ENCODE measurements at places on chromosomes 16 and 17.

DNA sequence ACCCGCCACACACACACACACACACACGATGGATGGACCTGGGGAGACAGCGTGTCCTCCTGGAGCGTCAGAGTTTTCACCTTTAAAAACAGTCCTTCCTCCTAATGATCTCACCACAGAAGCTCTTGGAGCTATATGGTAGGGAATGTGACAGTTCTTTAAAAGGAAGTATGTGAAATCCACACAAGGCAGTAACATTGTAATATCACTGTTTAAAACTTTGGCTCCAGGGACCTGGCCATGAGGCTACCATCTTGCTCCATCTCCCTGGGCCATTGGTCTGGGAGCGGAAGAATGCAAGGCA lies 302.4 kb downstream of the SOX9 start:
- no peak for DNase-seq

DNA sequence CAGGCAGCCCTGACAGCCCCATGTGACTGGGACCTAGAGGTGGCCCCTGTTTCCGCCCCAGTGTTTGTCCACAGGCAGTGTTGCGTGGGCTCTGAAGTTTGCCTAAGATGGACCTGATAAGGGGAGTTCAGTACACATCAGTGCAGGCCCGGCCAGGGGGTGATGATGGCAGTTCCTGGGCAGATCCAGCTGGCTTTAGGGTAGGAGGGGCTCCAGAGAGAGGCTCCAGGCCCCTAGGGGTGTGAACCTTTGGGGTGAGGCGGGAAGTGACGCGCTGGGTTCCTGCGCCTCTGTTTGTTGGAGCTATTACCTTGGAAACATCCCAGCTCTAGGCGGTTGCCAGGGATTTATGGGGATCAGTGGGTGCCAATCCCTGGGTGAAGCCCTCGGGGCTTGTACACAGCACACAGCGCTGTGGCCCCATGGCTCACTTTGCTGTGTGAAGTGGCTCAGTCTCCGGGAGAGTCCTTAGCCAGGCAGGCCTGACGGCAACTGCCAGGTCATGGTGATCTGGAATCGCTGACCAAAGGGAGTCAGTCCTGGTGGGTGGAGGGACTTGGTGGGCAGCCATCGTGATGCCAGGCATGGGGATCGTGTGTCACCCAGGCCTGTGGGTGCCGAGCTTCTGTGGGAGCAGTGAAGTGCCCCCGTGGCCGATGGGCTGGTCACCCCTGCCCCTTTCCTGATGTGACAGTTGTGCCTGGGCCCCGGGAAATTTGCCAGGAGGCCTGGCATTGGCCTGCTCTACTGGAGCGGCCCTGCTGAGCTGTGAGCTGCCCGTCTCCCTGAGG lies 146.1 kb downstream of the SEC14L1 start:
- no peak for DNase-seq

DNA sequence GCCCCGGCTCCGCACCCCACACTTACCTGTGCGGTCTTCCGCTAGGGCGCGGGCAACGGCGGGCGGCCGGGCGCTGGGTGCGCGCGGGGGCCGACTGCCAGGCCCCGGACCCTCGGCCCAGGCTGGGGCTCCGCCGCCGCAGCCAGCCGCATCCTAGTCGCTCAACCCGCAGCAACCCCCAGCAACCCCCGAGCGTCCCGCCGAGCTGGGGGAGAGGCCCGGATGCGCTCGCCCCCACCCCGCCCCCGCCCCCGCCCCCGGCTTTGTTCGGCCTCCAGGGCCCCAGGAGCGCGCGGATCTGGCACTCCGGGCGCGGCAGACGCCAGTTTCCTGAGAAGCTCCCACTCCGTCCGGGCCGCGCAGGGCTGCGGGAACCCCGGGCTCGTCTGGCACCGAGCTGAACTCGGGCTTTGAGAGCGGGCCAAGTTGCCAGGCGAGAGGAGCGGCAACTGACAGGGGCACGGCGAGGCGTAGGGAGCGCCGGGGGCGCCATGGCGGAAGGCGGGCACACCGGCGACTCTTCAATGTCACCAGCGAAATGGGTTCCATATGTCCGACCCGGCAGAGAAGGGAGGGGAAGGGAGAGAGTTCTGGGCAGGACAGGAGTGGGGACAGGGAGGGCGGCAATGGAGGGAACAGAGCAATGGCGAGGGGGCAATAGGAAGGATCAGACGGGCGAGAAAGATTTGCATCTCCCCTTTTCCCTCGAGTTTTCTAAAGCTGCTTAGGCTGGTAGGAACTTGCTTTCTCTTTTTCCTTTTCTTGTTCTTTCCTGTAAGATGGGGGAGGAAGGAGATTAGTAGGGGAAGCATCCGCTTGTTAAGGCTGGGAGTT lies 13.7 kb downstream of the HOXB4 start:
- DNase-seq, result no peak

- DNase-seq, result no peak
These were observed 70.2 kb upstream of the PSMD7 start for GRCh38 chr16:74226338-74226954.

DNA sequence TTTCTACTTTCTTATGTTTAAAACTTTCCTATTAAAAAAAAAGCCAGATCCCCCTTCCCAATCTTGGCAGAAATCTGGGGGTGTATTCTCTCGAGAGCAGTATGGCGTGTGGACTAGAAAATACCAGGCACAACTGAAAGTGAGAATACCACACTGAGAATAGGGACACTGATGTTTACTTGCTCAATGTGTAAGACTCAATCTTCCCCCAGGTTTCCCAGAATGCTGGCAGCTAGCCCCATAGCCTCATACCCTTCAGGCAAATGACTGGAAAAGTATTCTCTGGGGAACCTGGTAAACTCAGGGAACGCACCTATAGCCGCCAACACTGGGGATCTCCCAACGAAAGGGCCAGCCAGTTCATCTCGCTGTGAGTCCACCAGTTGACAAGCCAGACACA lies 15.3 kb downstream of the ZZEF1 start:
- DNase-seq, result no peak

GRCh38 chr17:74028354-74029116 lies 174.9 kb upstream of the RPL38 start:
- no peak for DNase-seq

- no peak for DNase-seq
These were observed 58.3 kb downstream of the NDEL1 start for GRCh38 chr17:8494021-8494420.

GRCh38 chr17:49845321-49845720 lies 2.5 kb downstream of the TAC4 start:
- DNase-seq, result no peak

GRCh38 chr17:82242698-82242976 lies 13.8 kb downstream of the SLC16A3 start:
- no peak for DNase-seq

DNA sequence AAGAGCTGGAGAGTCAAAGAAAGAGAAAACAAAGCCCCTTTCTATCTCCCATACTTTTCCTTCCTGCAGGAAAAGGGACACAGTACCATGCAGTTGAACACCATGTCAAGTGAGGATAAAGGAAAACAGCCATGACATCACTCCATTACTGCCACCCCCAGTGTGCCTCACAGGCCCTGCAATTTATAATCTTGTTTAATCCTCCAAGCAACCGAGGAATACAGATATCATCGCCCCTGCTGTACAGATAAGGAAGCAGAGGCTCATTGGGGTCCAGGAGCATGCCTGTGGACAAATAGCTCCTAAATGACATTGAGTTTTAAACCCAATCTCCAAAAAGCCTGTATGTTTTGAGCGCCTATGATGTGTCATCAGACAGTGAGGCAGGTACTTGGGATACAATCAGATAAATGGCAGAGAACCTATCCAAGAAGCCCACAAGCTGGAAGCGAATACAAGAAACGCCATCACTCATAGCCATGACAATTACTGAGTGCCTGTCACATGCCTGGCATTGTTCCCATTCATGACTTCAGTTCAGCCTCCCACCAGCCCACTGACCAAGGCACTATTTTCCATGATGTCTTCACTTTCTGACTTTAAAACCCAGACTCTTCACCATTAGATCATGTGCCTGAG lies 45.5 kb downstream of the CPPED1 start:
- DNase-seq, result no peak

DNA sequence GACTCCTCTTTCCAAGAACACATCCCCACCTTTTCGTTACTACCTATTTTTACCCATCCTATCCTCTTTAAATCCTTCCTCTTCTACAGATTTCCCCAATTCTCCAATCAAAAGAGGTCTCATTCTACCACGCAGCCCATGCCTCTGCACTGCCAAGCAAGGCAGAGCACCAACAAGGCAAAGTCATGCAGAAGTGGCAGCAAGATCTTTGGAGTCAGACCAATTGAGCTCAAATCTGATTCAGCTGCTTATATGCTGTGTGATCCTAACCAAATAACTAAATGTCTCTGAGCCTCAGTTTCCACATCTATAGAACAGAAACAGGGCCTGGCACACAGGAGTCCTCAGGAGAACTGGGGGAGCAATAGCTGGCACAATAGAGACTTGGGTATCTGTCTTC lies 41.0 kb downstream of the TOM1L2 start:
- DNase-seq, result no peak

DNA sequence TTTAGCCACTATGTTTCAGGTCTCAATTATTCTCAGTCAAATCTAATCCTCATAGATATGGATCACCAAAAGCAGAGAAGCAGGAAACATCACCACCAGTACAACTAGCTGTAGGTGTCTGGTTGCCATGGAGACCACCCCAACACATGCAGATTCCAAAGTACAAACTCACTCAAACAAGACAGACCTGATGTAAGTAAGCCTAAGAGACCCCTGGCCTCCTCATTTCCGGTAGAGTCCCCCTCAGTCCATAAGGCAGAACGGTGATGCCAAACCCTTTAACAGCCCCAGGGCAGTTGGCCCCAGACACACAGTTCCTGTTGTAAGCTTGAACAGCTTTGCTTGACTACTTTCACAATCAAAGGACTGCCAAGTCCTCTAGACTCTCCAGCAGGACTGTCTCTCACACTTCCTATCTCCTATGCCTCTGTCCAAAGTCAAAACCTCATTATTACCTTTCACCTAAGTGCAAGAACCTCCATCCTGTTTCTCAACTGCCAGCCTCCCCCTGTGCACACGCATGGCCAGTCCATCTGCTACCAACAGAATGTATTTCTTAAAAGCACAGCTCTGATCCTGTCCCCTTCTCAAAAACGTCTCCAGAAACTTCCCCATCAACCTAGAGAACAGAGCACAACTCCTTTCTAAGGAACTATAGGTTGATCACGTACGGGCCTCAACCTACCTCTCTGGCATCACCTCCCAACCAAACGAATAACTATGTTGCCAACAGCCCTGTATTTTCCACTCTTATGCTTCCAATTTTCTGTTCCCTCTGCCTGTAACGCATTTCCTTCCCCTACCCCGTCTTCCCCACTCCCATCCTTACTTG lies 23.9 kb downstream of the SLC39A11 start:
- no peak for DNase-seq

DNA sequence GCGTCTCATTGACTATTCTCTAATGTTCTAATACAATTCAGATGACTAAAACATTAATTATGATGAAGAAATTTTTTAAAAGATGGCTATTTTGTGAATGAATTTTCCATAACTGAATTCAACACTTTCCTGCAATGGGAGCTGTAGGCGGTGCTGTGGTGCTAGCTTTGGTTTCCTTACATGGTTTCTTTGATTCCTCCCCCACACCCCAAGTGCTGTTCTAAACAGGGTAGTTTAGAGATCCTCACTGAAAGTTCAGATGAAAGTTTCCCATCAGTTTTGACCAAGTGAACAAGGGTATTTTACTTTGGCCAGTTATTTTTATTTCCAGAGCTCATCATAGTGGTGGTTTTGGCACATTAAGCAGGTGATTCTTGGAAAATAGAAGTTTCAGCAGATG lies 26.0 kb upstream of the MRC2 start:
- no peak for DNase-seq

GRCh38 chr17:4806777-4807604 lies at the start of gene PLD2:
Gene PLD2 (plus strand): TSS chr17:4807152. CDS start chr17:4807773, 621 bp downstream.
- peak; percentile 99 for DNase-seq

GRCh38 chr16:69724414-69724873 lies 1.9 kb downstream of the NQO1 start:
- no peak for DNase-seq

GRCh38 chr17:59037960-59038359 lies 68.7 kb downstream of the TRIM37 start:
- no peak for DNase-seq

DNA sequence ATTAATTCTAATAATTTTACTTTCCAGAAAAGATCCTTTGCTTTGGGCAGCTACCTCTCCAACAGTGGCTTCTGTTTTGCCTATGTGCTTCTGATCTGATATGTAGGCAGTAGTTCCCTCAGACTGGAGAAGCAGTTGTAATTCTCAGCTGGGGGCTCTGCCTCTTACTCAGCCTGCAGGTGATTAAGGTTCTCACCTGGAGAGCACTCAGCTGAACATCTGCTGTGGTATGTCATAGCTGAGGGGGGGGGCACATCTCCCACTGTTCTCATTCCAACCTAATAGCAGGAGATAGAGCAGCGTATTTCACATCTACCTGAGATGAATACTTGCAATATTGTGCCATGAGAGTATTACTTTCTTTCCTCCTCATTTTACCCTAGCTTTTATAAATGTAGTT lies 511.9 kb upstream of the CDH8 start:
- DNase-seq, result no peak

DNA sequence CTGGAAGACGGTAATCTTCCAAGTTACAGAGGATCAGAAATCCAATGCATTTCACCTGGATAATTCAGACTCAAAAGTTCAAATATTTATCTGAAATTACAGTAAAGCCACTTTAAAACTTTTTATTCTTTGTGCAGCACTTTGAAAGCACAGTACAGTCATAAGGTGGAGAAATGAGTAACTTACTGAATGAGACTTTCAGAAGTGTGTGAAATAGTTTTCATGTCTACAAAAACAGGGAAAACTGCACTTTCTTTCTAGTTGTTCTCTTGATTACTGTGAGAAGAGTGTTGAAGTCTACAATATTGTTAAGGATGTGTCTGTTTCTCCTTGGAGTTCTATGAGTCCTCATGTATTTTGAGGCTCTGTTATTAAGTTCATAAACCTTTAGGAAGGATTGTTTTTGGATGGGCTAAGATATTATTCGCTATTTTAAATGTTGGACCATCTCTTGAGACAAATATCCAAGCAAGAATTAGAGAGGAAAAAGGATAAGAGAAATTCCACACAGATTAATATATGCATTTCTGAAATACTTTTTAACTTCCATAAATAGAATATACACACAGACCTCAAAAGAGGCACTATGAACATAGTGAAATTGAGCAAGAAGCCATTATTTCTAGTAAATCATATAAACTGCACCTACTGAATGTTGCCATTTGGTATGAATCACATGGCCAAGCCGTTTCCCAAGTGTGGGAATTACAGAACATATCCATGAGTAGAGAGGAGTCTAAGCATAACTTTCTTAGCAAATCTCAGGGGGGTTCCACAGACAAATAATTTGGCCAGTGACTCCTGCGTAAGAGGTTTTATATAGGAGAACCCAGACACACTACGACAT lies 83.6 kb upstream of the PLEKHM1 start:
- DNase-seq, result no peak

DNA sequence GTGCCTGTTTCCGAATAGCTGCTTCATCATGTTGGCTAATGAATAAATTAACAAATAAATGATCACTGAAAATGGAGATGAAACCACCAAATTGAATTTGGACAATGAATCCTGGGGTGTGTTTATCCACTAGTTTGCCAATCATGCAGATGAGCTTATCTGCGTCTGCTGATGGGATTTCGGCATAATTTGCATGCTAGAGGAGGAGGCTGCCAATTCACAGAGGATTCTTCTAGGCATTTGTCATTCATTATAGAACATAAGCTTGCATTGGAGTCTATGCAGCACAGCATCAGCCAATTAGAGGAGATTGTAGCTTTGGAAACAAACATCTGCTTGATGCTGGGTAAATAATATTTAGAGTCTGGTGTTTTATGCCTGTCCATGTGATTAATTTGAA lies 123.1 kb downstream of the NPIPB5 start:
- DNase-seq, result no peak

GRCh38 chr16:85348911-85349334 lies 236.7 kb upstream of the CIBAR2 start:
- DNase-seq, result no peak

GRCh38 chr17:47821031-47821423 lies 567 bp downstream of the OSBPL7 start:
- no peak for DNase-seq

Data from frontal cortex (tissue), 4 donors.